Hematopoietic multipotent progenitor cell treated with erythropoietin and hydrocortisone succinate and interleukin-3 and kit ligand, for 8 days (in vitro differentiated cells): ENCODE measurements at places on chromosomes 2 and 18.

DNA sequence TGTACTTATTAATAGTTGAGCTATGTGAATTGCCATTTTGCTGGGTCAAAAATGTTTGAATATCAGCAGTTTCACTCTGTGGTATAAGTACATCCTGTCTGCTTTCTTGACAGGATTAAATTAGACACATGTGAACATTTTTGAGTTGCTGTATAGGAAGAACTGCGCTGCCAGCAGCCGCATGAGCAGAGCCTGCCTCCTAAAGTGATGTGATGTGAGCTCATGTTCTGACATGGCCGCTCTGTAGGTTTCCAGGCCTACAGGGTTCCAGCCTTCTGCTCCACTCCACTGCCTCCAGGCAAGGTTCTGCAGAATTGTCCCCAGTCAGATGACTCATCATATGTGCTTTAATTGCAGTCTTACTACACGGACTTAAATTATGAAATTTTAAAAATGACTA, 119.7 kb upstream of the NFATC1 start:
- DNase-seq, result no peak

GRCh38 chr2:8239531-8240088, 442.2 kb upstream of the ID2 start:
- no peak for DNase-seq

DNA sequence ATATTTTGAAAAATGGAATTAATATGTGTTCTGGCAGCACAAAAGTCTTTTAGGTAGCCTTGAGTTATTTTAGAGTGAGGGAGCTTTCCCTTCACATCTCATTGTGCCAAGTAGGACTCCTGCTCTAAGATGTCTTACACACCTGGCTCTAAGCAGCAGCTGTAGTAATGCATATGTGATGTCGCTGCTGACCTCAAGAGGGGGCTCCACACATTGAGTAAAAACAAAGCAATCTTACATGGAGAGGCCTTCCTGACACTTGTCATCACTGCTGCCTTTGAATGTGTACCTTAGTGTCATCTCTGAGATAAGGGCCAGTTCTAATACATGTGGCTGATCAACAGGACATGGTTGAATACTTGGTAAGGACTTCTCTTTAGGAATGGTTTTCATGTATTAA, 75.8 kb downstream of the ACTR3 start:
- peak; percentile 62 for DNase-seq

DNA sequence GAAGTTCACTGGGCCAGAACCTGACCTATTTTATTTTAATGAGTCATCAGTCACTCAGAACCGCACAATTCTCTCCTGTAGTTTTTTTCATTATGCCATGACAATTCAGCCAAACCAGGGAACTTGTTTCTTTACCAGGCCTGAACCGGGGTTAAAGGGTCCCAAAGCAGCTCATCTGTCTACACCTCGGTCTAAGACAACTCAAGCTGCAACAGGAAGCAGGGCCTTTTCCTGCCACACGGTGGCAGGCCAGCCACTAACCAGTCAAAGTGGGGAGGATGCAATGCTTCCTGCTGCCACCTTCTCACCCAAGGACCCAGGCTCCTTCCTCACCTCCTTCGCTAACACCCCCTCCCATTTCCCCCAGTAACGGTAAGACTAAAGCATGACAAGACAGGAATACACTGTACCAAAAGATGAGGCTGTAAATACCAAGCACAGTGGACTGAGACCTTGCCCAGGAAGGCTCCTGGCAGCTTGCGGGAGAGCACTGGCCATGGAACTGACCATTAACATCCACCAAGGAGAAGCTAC, 56.7 kb upstream of the ACKR3 start:
- DNase-seq, result peak; percentile 53

DNA sequence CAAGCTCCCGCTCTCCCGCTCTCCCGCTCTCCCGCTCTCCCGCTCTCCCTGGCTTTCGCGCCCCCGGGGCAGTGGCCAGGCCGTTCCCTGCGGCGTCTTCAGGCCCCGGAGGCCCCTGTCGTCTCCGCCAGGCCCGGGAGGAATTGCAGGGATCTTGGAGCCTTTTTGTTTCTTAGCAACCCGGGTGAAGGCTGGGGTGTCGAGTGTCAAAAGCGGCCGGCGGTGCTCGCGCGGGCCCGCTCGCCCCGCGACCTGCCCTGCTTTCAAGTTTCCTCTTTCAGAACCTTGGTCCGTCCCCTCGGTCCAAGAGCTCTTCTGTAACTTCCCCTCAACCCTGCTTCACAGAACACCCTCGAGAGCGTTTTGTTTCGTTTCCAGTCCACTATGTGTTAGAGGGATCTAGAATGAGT, 1.4 kb downstream of the RNF138 start:
- no peak for DNase-seq

DNA sequence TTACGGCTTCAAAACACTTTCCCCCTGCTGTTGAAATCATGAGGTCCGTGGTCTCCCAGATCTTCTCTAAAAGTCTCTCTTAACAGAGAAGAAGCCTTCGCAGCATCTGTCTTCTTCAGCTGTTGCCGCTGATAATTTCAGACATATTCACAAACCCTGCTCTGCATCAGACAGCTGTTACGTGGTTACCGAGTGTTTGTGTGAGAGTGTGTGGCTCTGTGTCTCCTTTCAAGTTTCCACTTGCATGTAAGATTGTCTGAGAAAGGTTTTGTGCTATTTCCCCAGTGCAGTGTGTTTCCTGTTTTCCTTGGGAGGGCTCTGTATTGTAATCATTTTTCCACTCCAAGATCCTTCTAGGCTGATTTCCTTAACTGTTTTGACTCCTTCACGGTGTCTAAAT, 32.8 kb downstream of the MAIP1 start:
- DNase-seq, result peak; percentile 31

GRCh38 chr2:19109518-19109917, 248.9 kb downstream of the OSR1 start:
- no peak for DNase-seq

GRCh38 chr2:6181926-6182325, 489.7 kb downstream of the SOX11 start:
- DNase-seq, result peak; percentile 36

GRCh38 chr2:188726626-188727247, 247.4 kb upstream of the COL3A1 start:
- no peak for DNase-seq

DNA sequence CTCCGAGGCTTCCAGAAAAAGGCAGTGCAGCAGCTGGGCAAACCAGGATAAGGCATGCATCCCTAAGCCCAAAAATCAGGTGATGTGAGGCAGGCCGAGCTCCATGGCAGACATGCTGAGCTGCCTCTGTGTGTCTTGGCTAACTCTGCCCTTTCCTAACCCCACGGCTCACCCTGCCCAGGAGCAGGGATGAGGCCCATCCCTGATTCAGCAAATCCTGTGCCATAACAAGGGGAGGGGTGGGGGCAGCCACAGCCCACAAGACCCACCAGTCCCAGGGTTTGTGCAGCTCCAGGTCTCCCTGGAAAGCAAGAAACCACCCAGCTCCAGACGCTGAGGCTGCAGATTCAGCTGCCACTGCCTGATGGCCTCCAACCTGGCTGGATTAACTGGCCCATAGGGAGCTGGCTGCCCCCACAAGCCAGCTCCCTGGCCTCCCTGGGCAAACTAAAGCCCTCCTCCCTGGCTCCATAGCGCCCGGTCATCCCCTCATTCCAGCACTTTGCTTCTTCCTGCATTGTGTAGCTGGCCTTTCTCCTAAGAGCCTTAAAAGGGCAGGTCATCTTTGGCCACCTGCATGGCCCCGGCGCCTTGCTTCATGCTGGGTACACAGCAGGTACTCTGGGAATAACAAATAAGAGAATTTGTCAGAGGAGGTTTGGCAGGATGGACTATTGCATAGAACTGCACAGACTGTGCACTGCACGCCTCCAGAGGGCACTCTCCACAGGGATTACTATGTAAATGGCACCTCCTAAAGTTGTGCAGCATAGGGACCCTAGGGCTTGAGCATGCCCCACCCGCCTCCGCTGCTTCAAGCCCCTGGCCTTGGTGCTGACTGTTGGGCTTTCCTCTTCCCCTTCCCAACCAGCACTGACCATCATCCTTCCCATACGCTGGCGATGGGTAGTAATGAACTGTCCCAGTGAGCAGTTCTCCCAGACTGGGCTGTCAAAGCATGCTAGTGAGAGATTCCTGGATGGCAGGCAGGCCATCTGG, 10.7 kb downstream of the STEAP3 start:
- no peak for DNase-seq
